Bladder microvascular endothelial cell (primary cell): ENCODE measurements at places on chromosomes 4 and X. TPM values are rescaled to one million over a fixed set of nuclear protein-coding genes. Genes with fewer than 3 reads are reported as not detected.

Gene KLHL13
- total RNA-seq = 0.82 and 0.97 TPM in 2 replicates

Gene COX18
- 14.0 and 14.1 TPM in 2 replicates for total RNA-seq

Gene ACOT9
- 56.2 and 63.3 TPM in 2 replicates for total RNA-seq

Gene SSX2
- total RNA-seq = not detected in 2 replicates

Gene VEGFC
- 4.5 and 8.3 TPM in 2 replicates for total RNA-seq

Gene XK
- under 0.01 TPM in 2 replicates for total RNA-seq

Gene COL25A1
- 0.16 and 6.4 TPM in 2 replicates for total RNA-seq
